ENCODE measurements at places on chromosomes 7 and 10.

DNA sequence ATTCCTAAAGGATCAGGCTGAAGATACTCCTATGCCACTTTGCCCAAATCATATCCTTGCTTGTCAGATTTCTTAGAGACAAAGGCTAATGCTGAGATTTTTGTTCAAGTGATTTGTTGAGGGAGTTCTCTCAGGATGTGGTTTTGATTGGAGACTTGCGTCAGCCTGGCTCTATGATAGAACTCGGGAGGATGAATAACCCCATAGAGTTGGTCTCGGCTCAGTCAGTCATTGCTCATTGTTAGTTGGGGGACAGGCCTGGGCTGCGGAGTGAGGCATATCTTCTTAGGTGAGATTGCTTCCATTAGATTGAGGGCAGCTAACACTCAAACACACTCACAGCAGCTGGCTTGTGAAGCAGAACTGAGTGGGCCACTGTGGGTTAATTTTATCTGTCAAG, 203.4 kb downstream of the KIF20B start:
- DNase-seq = no peak

GRCh38 chr10:84478151-84478550, 149.8 kb downstream of the CCSER2 start:
- DNase-seq = no peak

- DNase-seq = no peak
Observed at GRCh38 chr10:11837372-11838161, 14.4 kb downstream of the PROSER2 start.

DNA sequence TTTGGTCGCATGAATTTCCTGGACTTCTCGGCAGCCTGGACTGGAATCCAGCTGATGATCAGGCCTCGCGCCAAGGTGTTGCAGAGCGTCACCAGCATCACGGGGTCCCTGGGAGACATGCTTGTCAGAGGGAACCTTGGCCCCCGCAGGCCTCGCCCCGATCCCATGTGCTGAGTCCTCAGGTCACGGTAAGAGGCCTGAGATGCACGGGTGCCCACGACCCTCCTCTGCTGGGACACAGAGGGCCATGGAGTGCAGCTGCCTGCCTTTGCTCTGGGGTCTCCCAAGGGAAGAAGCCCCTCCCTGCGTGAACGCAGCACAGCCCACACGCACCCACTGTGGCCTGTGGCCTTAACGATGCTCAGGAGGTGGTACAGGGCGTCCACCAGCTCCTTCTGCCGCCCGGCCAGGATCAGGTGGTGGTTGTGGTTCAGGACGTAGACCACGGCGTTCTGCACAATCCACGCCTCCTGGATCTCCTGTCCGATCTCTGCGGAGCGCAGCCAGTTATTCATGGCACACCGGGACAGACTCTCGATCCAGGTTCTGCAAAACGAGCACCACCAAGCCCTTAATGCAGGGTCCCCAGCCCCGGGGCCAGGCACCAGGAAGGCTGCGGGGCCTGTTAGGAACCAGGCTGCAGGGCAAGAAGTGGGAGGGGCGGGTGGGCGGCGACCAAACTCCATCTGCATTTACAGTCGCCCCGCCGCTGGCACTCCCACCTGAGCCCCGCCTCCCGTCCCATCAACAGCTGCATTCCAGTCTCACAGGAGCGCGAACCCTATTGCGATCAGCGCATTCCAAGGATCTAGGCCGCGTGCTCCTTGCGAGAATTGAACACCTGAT, 29.4 kb downstream of the CFAP46 start:
- no peak for DNase-seq

DNA sequence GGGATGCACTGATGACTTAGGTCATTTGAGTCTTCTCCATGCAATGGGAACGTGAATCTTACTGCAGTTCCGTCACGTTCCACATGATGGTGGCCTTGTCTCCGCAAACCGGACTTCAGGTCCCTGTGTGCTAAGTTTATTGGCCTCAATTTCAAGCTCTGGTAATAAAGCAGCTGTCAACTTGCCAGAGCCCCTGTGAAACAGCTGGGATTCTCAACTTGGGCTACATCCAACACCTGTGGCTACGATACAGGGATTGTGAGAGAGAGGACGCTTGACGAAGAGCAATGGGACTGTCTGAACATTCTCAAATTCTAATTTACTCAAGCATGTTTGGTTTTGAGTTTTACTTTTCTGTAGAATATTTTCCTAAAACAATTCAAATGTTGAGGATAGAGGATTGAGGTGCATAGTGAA, 174.2 kb downstream of the PTN start:
- DNase-seq = peak; percentile 31

GRCh38 chr10:61217851-61218565, 235.2 kb downstream of the TMEM26 start:
- DNase-seq = no peak

DNA sequence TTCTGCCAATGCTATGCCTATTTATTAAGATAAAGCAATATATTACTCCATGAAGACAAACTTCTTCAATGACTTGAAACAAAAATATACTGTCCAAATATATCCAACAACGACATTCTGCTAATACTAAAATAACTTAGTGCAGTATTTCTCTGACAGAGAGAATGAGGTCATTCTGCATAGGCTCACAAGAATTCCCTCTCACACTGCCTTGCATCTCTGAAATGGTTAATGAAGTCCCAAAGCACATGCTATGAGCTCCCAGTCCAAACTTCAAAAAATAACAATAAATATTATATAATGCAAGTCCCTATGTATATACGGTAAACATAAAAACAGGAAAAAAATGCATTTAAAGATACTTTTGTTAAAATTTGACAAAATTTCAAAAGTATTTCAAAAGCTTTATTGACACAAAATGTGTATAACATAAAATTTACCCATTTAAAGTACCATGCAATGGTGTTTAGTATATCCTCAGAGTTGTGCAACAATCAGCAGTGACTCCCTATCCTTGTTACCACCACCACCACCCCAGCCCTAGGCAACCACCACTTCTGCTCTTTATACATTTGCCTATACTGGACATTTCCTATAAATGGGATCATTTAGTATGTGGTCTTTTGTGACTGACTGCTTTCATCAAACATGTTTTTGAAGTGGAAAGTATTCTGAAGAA, 27.6 kb downstream of the CHCHD3 start:
- DNase-seq = no peak

- DNase-seq = no peak
Observed at GRCh38 chr7:43362652-43363034, 220.3 kb upstream of the STK17A start.

DNA sequence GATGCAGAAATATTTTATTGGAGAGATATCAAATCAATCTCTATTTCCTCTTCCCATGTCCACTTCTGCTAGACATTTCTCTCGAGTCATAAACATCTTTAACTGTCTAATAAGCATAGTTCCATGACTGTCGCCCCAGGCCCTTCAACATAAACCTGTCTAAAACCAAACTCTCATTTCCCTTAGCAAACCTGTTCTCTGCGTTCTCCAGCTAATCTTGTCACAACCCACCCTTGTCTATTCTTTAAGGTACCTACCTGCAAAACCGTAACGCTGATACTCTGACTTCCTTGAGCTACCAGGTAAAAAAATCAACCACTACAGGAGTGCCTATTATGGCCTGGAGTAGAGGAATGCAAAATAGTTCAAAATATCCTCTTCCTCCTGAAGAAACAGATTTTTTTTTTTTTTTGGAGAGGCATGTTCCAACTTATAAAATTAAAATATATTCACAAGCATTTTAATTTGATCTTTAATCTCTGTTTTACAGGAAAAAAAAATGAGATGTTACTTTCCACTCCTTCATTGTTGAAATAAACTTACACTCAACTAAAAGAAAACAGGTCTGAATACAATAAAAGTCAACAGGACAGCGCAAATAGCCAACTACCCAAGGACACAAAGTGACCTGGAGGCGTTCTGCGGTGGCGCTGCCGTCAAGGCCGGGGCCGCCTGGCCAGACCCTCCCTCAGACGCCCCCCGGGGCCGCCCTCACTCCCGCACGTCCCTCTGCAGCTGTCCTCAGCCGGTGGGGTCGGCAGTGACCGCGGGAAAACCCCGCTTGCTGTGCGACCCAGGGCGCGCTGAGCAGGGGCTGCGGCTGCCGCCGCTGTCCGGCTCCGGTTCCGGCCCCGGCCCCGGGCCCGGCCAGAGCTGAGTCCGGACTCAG, 765 bp downstream of the SLC25A40 start:
- no peak for DNase-seq

- DNase-seq = no peak
Observed at GRCh38 chr10:107390563-107390962, 226.1 kb upstream of the SORCS1 start.

DNA sequence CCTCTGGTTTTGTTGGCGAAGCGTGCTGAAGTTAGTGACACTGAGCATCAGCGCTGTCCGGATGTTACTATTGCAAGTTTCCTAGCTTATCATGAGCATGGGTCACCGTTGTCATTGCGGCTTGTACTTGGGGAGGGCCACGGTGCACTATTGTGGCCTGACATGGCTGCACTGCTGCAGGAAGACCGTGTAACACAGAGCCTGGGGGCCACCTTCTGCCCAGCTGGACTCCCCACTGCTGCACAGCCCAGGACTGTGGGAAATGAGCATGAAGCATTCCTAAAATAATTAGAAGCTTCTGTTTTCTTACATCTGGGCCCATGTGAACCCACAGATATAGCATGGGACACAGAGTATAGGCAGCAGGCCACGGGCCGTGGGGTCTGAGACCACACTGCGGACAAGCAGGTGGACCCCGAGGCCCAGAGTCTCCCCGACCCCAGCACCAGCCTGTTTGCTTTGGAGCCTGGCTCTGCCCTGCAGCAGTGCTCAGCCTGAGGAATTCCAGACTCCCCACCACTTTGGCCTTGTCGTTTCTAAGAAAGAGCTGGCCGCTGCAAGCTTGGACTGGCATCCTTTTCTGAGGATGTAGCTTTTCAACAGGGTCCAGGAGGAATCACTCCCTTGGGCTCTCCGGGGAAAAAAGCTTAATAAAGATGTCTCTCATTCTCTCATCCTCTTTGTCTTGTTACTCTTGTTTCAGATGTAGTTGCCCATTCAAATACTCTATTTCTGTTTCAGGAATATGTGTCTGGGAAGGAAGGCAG, 179.2 kb downstream of the CCDC3 start:
- no peak for DNase-seq

- DNase-seq = no peak
Observed at GRCh38 chr10:95573964-95574604, 12.9 kb upstream of the SORBS1 start.

- no peak for DNase-seq
Observed at GRCh38 chr7:99125505-99125865, 18.4 kb downstream of the SMURF1 start.

GRCh38 chr7:41404375-41405074, 298.4 kb downstream of the INHBA start:
- no peak for DNase-seq

DNA sequence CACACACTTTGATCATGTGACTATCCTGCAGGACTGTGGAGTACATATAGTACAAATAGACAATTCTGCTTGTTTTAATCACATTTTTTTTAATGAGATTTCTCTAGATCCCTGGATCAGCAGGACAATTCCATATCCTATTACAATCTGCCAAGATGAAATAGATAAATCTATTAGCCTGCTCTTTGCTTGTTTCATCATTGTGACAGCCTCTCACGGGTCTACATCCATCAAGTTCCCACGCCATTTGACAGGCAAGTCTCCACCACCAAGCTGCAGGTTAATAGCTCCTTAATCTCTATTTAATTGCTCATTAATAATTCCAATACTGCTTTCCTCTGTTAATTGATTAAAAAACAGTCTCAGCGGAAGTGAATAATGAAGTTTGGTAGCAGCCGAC, 671.5 kb downstream of the CCSER2 start:
- DNase-seq = no peak

DNA sequence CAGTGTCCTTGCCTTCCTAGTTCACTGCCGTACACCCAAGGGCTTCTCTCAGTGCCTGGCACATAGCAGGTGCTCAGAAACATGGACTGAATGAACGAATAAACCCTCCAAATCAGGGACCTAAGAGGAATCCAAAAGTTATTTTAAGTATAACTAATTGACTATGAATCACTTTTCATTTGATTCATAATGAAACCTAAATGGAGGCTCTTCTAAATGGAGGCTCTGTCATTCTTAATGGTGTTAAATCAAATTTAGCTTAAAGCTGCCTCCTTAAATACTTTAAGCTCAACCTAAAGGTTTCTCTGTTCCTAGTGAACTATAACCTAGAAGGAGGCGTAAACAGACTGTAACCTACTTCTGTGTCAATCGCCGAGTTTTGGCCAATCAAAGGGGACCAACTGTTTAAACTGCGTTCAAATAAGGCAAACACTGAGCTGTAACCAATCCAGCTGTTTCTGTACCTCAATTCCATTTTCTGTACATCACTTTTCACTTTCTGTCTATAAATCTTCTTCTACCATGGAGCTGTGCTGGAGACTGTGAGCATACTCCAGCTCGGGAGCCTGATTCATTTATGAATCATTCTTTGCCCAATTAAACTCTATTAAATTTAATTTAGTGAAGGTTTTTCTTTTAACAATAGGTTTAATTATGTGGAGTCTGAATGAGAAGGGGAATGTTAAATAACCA, 11.0 kb downstream of the PYROXD2 start:
- DNase-seq = no peak

DNA sequence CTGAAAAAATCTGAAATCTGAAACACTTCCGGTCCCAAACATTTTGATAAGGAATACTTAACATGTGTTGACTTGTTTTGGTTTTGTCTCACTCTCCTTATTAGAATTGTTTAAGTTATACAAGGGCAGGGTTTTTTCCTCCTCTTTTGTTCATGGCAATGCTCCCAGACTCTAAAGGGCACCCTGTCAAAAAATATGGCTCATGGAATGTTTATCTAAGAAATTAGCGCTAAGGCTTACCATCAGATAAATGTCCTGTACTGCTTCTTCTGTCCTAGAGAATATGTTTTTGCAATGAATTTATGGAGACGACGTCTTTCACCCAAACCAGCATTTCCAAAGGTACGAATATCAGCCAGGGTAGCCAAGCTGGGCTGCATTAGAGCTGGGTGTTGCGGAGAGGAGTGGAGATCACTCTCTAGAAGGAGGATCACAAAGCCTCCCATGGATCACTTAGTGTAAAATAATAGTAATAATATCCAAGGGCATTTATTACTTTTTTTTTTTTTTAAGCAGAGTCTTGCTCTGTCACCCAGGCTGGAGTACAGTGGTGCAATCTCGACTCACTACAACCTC, 46.8 kb downstream of the ERLIN1 start:
- no peak for DNase-seq

Measured in amniotic stem cell (primary cell).